Activated naive CD4-positive, alpha-beta T cell treated with anti-CD3 and anti-CD28 coated beads, Interleukin-2, amount 10 ng/mL, durations not matched to agents 5 hours and 36 hours (primary cell): ENCODE measurements at places on chromosomes 4 and X. TPM values are rescaled to one million over a fixed set of nuclear protein-coding genes. Genes with fewer than 3 reads are reported as not detected.

CDKL5 gene
- 1.4 TPM for total RNA-seq

RAB40A gene
- not detected for total RNA-seq

SFRP2 gene
- not detected for total RNA-seq

RHOH gene
- 191 TPM for total RNA-seq

PPP3CA gene
- total RNA-seq = 35.3 TPM

DUSP9 gene
- total RNA-seq = not detected

BEX2 gene
- 20.2 TPM for total RNA-seq

ESX1 gene
- not detected for total RNA-seq

MAGEB17 gene
- total RNA-seq = not detected

P2RY8 gene
- 95.4 TPM for total RNA-seq

CDS1 gene
- 0.08 TPM for total RNA-seq

RNF150 gene
- not detected for total RNA-seq

TKTL2 gene
- not detected for total RNA-seq

DMRTC1 gene
- 0.13 TPM for total RNA-seq

SLC9B1 gene
- 2.0 TPM for total RNA-seq

CPEB2 gene
- 14.8 TPM for total RNA-seq

CISD2 gene
- 33.4 TPM for total RNA-seq

MSX1 gene
- not detected for total RNA-seq

ADH7 gene
- total RNA-seq = not detected

FREM3 gene
- not detected for total RNA-seq

RIPPLY1 gene
- not detected for total RNA-seq

MGARP gene
- total RNA-seq = not detected

NUDT6 gene
- 13.8 TPM for total RNA-seq

FANCB gene
- 8.0 TPM for total RNA-seq

AREG gene
- total RNA-seq = 0.24 TPM

MAOA gene
- total RNA-seq = not detected
